GM23338 (cell line): ENCODE measurements at places on chromosomes 12 and 14.

DNA sequence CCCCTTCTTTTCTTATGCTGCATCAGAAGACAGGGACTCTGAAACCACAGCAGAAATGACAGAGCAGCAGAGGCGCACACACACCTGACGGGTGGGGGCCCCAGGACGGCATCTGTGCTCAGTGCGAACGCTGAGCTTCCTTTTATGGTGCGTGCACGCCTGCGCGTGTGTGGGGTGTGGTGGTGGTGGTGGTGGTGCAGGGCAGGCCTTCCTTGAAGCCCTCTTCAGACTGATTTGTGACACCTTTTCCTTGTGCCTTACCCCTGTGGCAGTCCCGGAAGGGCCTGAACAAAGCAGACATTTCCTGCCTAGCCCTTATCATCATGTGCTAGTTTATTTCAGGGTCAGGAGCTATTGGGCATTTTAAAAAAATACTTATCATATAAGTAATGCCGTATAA lies 75.7 kb downstream of the TSPAN9 start:
- no peak for DNase-seq

- no peak for DNase-seq
Measured at GRCh38 chr12:66365718-66366490, 63.6 kb downstream of the HELB start.

DNA sequence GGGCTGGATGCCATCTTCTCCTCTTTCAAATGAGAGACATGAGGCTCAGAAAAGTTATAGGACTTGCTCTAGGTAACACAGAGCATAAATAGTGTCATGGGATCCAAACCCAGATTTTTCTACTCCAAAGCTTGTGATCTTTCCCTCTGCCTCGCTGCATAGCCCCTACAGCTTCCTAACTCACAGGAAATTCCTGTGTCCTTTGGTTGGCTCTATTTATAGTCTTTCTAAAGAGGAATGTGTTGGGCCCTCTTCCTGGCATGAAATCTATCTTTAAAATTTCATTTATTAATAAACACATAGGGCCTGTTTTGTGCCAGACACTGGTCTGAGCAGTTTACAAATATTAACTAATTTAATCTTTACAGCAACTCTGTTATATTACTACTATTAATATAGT lies 9.8 kb upstream of the KCNA5 start:
- DNase-seq = no peak

- no peak for DNase-seq
Measured at GRCh38 chr12:114976959-114977358, 293.0 kb upstream of the TBX3 start.

GRCh38 chr12:77214136-77214535 lies 148.8 kb upstream of the E2F7 start:
- no peak for DNase-seq

- no peak for DNase-seq
Measured at GRCh38 chr12:79680051-79680450, 10.7 kb downstream of the PAWR start.

DNA sequence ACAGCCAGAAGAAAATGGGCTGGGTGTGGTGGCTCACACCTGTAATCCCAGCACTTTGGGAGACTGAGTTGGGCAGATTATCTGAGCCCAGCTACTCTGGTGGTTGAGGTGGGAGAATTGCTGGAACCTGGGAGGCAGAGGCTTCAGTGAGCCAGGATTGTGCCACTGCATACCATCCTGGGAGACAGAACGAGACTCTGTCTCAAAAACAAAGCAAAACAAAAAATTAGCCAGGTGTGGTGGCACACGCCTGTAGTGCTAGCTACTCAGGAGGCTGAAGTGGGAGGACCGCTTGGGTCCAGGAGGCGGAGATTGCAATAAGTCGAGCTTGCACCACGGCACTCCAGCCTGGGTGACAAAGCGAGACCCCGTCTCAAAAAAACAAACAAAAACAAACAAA lies 3.8 kb upstream of the EMP1 start:
- no peak for DNase-seq

- no peak for DNase-seq
Measured at GRCh38 chr12:130710733-130711080, 5.4 kb downstream of the RIMBP2 start.

- peak; percentile 77 for DNase-seq
Measured at GRCh38 chr12:39393890-39394289, 49.0 kb downstream of the KIF21A start.

GRCh38 chr12:83541446-83541845 lies 854.7 kb downstream of the TMTC2 start:
- DNase-seq = no peak

DNA sequence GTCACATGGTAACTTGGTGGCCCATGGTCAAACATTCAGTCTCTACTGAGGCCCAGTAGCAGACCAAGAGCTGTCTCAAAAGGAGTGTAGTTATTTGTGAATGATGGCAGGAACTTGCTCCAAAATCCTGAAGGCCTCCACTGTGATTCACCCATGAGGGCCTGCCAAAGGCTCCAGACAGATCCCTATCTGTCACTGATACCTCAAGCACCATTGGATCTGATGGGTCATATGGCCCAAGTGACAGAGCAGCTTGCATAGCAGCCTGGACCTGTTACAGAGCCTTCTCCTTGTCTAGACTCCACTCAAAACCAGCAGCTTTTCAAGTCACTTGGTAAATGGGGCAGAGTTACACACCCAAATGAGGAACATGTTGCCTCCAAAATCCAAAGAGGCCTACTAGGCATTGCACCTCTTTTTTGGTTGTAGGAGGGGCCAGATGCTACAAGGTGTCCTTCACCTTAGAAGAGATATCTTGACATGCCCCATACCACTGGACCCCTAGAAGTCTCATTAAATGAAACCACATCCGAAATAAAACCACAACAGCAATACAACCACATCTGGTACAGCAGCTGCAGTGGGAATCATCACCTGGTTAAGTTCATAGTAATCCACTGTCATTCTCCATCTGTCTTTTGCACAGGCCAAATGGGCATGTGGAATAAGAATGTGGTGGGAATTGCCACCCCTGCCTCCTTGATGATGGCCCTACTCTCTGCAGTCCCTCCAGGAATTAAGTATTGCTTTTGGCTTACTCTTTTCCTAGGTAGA lies 150.4 kb upstream of the MAX start:
- DNase-seq = no peak
